ENCODE measurements at places on chromosomes 1 and 21.

DNA sequence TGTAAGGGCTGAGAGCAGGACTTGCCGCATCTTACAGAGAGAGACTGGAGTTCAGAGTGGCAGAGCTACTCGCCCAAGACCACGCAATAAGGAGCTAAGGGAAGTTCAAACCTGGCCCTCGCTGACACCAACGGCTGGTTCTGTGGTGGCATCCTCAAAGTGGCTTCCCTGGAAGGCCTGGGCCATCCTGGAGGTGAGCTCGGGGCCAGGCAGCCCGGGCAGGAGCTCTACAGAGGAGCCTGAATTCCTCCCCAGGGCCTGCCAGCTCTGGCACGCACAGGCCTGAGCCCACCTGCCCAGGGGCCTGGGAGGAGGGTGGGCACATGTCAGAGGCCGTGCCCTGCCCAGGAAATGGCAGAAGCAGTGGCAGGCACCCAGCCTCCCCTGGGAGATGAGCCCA is 68.6 kb downstream of the MEGF6 start:
- no peak for DNase-seq

- peak; percentile 96 for DNase-seq
Measured at GRCh38 chr1:84347932-84348555, 46.5 kb downstream of the SAMD13 start.

- no peak for DNase-seq
Measured at GRCh38 chr1:25616987-25617624, 515 bp downstream of the MAN1C1 start.

DNA sequence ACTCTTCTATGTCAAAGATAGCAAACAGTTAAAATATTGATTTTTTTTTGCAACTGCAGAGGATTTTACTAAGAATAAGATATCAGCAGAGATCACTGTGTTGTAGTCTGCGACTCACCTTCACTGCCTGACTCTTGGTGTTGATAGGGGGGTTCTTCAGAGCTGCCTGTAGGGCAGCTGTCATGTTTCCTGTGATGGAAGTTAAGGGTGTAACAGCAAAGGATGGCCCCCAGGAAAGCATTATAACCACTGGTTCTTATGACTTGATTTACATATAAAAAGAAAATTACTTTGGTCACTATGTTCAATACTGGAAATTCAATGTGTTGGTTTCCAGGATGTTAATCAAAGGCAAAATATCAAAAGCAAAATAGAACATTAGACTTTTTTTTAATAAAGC is 2.6 kb downstream of the ARPC5 start:
- no peak for DNase-seq

DNA sequence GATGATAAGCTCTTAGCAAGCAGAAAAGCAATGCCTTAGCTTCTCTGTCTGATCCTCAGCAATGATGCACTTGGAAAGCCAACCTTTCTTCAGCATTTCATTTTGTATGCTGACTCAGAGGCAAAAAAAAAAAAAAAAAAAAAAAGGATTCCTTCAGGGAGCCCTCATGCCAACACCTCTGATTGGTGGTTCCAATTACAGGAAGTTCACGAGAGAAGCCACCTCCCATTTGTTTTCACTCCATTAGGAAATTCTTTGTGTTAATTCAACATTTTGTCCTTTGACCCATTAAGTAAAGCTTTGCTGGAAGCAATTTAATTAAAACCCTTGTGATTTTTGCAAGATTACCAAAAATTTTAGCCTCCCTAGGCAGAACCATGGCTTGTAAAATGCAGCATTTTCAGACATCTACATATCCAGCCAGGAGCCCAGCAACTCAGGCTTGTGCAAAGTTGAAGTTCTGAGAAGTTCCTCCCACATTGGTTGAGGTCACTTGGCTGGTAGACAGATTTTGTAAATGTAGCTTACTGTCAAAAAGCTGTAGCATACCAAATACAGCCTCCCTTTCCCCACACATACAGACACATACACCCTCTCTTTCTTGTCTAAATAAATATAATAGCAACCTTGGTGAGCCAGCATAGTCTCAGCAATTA is 27.1 kb upstream of the VTCN1 start:
- peak; percentile 26 for DNase-seq

GRCh38 chr1:213720032-213720431 is 267.7 kb upstream of the PROX1 start:
- no peak for DNase-seq
